Fibroblast of skin of left quadriceps (primary cell): ENCODE measurements at places on chromosomes 11 and 22.

- DNase-seq, result no peak
These were observed 138.4 kb upstream of the CADM1 start for GRCh38 chr11:115642660-115643059.

GRCh38 chr22:24807284-24807950 is 1.4 kb downstream of the SGSM1 start:
- DNase-seq, result no peak

- no peak for DNase-seq
These were observed at the start of gene PGAP2 for GRCh38 chr11:3807909-3808860. Gene PGAP2 (plus strand): TSS chr11:3808560. CDS start chr11:3811260, 2,700 bp downstream.

- no peak for DNase-seq
These were observed 359.5 kb downstream of the TMEM135 start for GRCh38 chr11:87397011-87397865.

- no peak for DNase-seq
These were observed 12.8 kb downstream of the GGT5 start for GRCh38 chr22:24232124-24232523.
